Endothelial cell of umbilical vein (primary cell): ENCODE measurements at places on chromosomes 1 and 21. TPM values are rescaled to one million over a fixed set of nuclear protein-coding genes. Genes with fewer than 3 reads are reported as not detected.

GRCh38 chr1:59404796-59405195 is 107.9 kb downstream of the FGGY start:
- DNase-seq: no peak

- no peak for DNase-seq
Measured at GRCh38 chr21:39564200-39564599, 48.5 kb upstream of the B3GALT5 start.

GRCh38 chr21:20013851-20014250 is 984.4 kb upstream of the NCAM2 start:
- no peak for DNase-seq

- DNase-seq: no peak
Measured at GRCh38 chr1:162302306-162303003, 74.2 kb downstream of the SPATA46 start.

DNA sequence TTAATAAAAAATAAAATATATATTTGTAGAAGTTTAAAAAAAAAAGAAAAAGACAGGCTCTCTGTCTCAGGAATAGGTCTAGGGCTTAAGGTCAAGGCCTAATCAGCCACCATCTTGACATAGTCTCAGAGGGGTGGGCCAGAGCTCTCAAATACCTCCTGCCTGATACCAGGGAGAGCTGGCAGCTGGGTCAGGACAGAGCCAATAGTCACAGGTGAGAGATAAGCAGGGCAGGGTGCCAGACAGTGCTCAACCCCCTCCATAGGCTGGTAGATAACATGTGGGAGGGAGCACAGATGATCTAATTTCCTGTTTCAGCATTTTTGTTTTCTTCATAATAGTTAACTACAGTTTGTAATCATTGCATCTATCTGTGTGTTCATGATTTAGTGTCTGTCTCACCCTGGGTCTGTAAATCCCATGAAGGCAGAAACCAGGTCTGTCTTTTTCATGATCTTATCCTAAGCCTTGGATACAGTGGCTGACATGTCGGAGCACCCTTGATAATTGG is 152.0 kb upstream of the GRIK3 start:
- no peak for DNase-seq

DNA sequence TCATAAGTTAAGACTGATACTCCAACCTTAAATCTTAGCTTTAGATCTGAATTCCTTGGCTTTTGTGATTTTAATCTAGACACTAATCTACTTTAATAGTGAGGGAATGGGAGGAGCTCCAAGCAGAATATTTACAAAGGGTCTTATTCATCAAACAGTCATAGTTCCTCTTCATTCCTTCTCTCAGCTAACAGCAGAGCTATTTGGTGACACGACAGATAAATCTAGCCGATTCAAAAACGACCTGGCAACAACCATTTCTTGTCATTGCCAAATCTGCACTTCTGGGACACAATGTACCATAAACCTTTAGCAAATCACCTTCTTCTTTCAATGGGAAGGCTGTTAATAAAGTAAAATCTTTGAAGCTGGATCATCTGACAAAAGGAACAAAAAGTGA is 52.8 kb upstream of the FOXD3 start:
- DNase-seq: no peak

- DNase-seq: no peak
Measured at GRCh38 chr1:180501865-180502360, 464 bp downstream of the ACBD6 start.

DNA sequence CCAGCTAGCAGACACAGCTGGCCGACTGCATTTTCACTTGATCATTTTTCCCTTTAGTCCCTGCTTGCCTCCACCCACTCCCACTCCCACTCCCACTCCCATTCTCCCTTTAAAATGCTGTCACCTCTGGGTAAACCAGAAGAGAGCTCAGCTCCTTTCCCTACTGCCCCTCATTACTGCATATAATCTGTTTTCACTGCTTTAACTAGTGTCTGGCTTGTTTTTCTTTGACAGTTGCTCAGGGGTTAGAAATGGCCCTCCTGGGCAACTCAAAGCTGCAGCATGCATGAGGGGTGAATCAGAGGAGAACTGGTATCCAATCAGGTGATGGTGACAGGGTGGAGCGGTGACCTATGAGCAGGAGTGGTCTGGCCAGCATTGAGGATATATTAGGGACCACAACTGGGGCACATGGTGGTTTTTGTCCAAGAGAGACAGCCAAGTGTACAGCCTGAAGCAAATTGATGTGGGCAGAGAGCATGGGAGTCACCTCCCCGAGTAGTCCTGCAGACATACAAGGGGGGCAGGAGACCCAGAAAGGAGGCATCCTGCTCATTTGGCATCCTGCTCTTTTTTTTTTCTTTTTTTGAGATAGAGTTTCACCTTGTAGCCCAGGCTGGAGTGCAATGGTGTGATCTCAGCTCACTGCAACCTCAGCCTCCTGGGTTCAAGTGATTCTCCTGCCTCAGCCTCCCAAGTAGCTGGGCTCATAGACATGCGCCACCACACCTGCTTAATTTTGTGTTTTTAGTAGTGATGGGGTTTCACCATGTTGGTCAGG is 42.6 kb upstream of the SRSF10 start:
- no peak for DNase-seq

DNA sequence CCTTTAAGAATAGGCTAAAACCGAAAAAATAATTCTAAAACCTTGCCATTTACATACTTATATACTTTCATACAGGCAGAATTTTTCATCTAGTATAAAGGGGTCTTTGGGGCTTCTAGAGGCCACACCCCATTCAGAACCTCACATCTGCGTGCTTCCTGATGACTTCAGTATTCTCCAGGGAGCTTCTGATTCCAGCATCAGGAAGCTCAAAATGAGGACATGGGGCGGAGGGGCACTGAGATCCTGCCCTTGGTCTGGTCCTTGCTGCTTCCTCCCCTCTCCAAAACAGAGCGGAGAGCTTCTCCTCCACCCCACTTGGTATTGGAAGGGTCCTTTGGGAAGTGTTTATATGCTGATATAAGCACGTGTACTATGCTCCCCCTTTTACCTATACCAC is 13.8 kb downstream of the PAX7 start:
- no peak for DNase-seq

GRCh38 chr1:27010226-27010994 is 2.2 kb downstream of the TENT5B start:
- DNase-seq: no peak

DNA sequence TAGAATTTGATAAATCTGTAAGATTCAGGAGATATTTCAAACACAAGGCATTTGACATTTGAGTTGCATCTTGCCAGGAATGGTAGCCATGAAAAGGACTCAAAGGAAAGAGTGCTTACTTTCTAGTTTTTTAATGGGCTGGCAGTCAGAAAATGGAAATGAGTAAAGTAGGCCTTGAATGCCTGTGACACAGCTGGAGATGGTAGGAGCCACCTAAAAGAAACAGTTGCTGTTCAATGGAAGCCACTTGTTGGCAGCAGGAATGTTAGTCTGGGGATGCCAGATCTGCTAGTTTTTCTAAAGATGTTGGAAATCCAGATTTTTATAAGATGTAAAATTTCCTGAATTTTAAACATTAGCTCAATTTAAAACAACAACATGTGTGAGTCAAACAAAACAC is 43.6 kb downstream of the CACHD1 start:
- DNase-seq: peak; percentile 25

DNA sequence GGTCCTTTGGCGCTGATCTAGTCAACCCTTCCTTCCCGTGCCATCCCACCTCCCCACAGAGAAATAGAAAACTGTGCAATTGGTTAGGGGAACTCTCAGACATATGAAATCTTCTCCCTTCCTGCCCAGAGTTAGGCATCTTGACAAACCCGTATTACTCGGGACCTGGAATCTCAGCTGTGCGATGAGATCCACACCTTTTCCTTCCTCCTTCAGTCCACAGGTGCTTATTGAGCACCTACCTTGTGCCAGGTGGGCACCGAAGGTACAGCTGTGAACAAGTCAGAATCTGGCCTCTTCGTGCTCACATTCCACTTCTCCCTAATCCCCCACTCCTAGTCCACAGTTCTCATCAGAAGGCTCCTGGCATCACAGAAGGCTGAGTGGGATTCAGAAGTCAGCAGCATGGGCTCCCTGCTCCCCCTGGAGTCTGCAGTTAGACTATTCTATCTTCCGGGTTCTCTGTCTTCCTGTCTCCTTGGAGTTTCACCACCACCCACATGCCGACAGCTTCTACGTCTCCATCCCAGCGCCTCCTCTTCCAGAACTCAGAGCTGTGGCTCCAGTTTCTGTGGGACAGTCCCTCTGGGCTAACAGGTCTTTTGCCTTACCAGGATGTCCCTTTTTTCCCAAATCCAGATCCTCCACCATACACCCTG is 23.0 kb downstream of the KNCN start:
- DNase-seq: no peak

- no peak for DNase-seq
Measured at GRCh38 chr1:167548059-167548932, 5.3 kb downstream of the CREG1 start.

DNA sequence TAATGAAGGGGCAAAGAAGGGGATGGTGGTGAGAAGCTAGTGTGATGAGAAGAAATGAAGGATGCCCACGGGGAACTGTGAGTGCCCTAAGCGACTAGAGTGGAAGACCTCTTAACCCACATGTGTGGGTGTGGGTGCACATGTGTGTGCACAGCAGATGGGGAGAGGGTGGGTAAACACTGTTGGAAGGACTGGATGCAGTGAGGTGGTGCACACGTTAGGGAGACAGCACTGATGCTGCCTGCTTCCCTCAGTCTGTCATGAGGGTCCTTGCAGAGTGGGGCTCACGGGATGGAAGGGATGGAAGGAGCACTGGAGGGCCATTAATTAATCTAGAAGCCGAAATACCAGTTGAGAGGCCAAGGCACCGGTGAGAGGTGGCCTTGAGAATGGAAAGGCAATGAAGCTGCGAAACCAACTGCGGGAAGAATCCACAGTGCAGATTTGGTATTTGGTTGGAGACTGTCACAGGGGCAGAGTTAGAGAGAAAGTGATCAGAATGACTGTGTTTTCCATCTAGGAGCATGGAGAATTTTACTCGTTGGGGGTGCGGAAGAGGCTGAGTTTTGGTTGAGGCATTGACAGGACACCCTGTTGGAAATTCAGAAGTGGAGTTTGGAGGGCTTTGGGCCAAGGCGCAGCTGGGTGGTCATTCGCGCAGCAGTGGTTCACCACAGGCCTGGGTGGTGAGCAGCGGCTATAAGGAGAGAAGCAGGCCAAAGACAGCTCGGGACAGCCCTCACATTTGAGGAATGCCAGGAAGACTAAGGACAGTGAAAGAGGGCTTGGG is 15.8 kb downstream of the RCSD1 start:
- DNase-seq: no peak

- DNase-seq: peak; percentile 49
Measured at GRCh38 chr21:37367703-37368540, 1.3 kb downstream of the DYRK1A start.

GRCh38 chr21:15966231-15966630 is 236.4 kb downstream of the USP25 start:
- no peak for DNase-seq

DNA sequence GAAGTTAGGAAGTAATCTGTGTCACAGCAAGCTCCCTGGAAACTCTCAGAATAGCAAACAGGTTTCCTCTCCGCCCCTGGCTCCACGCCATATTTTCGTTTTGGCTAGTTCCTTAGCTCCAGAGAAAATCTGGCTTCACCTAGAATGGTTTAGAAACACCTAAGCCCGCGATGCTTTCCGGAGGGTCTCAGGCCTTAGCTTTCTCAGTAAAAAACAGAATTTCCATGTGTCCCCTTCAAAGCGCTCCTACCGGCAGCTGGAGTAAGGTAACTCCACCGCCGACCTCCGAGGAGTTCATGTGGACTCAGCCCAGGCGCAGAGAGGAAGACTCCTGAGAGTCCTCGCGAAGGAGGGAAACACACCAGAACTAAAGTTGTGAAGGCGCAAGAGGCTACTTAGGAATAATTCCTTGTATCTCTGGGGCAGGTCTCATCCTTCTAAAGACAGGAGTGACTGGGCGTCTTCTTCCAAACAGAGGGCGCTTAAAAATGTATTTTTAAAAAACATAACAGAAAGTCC is 406 bp downstream of the KIAA0040 start:
- peak; percentile 45 for DNase-seq

Gene IER5
- polyA plus RNA-seq: 5.0 and 6.6 TPM in 2 replicates

Gene TRIM58
- polyA plus RNA-seq: not detected in 2 replicates

Gene DIP2A
- polyA plus RNA-seq: 32.6 and 34.5 TPM in 2 replicates

Gene LCE2C
- polyA plus RNA-seq: not detected in 2 replicates

Gene TMEM79
- 4.8 and 5.6 TPM in 2 replicates for polyA plus RNA-seq

Gene LRRC41
- polyA plus RNA-seq: 91.1 and 105 TPM in 2 replicates

Gene MAP3K6
- polyA plus RNA-seq: 9.9 and 12.7 TPM in 2 replicates

Gene CFAP74
- polyA plus RNA-seq: not detected in 2 replicates

Gene HPDL
- polyA plus RNA-seq: 3.4 and 3.7 TPM in 2 replicates

Gene TTC34
- polyA plus RNA-seq: 0.08 TPM in 2 replicates

Gene SLC22A15
- polyA plus RNA-seq: not detected in 2 replicates

Gene ORC1
- polyA plus RNA-seq: 5.6 and 6.5 TPM in 2 replicates

Gene JAM2
- polyA plus RNA-seq: 0.14 and 0.29 TPM in 2 replicates
